Cerebellum (tissue), 4 donors: ENCODE measurements at places on chromosomes 12 and 14. TPM values are rescaled to one million over a fixed set of nuclear protein-coding genes. Genes with fewer than 3 reads are reported as not detected.

NOC4L gene
- 8.5 TPM for total RNA-seq

DNA sequence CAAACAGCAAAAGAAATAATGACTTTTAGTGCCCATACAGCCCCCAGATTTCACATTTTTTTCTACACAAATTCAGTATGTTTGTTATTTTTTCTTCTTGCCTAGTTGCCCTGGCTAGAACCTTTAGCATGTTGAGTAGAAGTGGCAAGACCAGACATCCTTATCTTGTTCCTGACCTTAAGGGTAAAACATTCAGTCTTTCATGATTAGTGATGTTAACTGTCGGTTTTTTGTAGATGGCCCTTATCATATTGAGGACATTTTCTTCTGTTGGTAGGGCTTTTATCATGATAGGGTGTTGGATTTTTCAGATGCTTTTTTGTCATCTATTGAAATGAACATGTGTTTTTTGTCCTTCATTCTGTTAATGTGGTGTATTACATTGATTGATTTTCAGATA lies 17.1 kb downstream of the IRAK3 start:
- no peak for DNase-seq

- DNase-seq, result peak; percentile 14
These were observed 143.7 kb downstream of the AKAP6 start for GRCh38 chr14:32472512-32473463.

- DNase-seq, result no peak
These were observed 196.2 kb upstream of the FOXG1 start for GRCh38 chr14:28570391-28570790.
